HuH-7 (cell line): ENCODE measurements at places on chromosomes 4 and X.

- no peak for DNase-seq
These were observed 106.3 kb downstream of the LINC00632 start for GRCh38 chrX:140815868-140816267.

- no peak for DNase-seq
These were observed 568 bp upstream of the CASP6 start for GRCh38 chr4:109703664-109704361.

- DNase-seq = no peak
These were observed 148.8 kb downstream of the CPEB2 start for GRCh38 chr4:15151033-15151432.

- no peak for DNase-seq
These were observed 105.9 kb downstream of the CT47B1 start for GRCh38 chrX:120769576-120770341.

- no peak for DNase-seq
These were observed 379.7 kb downstream of the TLL1 start for GRCh38 chr4:166252487-166253402.

GRCh38 chrX:100979881-100980607, 10.5 kb downstream of the ARL13A start:
- no peak for DNase-seq

DNA sequence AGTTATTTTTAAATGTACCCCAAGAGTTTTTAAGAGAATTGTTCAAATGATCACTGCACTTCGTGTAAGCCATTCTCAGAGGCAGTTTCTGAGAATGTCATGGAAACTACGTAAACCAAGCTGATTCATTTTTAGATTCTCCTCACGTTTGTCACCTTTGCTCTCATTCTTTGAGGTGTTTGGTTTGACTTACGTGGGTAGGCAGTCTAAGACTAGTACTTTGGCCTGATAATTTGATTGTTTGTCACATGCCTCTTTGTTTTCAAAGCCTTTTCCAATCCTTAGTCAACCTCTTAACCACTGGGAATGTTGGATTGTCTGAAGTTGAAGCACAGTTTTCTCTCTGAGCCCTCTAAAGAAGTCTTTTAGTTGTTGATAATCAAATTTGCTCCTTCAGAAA, 10.5 kb downstream of the SEPTIN11 start:
- DNase-seq = no peak

DNA sequence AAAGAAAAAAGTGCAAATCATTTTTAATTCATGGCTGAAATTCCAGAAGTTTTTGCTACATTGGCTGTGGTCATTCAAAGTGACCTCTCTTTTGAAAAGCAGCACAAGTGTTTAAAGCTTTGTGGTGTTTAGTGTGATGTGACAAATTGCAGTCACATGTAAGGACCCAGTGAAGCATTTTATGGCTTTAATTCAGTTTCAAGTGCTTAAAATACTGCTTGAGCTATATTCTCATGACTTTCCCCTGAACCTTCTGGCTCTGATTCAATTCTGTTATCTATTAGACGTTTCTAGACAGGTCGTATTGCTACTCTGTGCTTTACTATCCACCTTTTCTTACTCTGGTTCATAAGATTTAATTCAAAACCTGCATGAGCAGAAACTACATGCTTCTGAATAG, 105.8 kb downstream of the FAT4 start:
- DNase-seq = no peak

DNA sequence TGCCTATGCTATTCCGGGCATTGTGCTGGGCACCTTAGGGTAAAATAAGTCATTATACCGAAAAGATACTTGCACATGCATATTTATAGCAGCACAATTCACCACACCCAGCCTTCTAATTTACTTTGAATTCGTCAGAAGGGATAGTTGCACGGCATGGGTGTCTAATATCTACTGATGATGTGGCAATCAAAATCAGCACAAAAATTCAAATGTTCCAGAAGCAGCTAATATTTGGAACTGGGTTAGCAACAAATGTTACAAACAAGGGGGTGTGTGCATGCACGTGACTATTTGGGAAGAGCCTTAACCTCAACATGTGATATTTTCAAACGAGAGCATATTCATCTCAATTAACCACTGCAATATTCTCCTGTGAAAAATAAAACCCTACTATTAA, 79.7 kb upstream of the PRSS48 start:
- no peak for DNase-seq

DNA sequence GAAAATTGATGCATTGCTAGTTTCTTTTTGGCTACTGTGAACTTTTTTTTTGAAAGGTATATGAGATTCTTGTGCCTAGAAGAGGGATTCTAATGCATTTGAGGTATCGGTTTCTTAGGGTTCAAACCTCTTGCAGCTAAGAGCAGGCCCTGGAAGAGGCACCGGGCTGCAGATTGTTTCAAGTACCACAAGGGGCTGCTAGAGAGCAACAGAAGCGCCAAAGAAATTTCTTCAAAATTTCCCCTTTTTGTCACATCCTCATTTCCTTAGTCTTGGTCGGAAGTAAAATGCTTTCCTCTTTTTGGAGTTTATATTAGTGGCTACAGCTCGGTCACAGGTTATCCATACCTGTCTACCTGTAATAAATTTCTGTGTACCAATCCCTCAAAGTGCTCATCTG, 89.8 kb downstream of the PDGFRA start:
- DNase-seq = peak; percentile 55

DNA sequence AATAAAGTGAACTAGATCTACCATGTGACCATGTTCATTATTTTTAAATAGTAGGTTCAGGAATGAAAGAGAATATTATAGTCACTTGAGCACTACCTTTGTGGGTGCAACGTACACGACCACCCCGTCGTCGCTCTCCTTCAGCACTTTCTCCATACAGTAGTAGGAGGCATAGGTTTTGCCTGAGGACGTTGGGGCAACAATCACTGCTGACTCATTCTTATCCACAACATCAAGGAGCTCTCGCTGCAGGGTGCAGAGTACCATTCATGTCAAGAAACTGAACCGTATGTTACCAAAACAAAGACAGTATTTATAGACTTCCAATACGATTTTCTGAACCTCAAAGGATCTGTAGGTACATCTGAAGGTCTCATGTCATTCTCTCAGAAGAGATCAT, 44.7 kb downstream of the DDX60 start:
- no peak for DNase-seq

- no peak for DNase-seq
These were observed 16.5 kb downstream of the RNF212 start for GRCh38 chr4:1096841-1097240.

DNA sequence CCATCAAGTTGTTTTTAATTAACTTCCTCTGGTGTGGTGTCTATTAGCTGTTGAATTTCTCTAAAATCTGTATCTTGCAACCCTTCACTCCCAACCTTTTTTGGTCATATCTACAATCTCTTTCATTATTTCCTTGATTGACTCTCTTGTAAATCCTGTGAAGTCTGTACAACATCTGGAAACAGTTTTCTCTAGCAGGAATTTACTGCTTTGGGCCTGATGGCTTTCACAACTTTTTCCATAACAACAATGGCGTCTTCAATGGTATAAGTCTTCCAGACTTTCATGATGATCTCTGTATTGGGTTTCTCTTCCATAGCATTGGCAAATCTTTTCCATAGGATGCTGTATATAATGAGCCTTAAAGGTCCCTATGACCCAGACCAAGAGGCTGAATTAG, 49.0 kb downstream of the TBC1D19 start:
- DNase-seq = no peak

GRCh38 chrX:133796282-133796681, 189.1 kb downstream of the GPC3 start:
- DNase-seq = no peak

DNA sequence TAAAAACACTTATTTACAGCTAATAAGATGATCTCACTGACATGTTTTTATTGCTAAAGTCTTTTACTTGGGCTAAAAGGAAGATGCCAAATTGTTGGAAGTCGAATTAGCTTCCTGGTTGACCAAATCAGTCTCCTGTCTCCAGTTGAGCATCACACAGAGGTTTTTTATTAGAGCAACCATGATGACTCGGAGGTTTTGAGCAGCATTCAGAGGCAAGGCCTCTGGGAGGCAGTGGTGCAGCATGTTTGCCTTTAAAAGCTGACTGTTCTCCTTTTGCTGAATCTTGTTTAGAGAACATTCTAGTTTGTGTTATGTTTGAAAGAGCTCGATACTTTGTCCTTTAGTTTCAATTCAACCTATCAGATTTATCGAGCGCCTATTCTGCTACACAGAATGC, 2.1 kb downstream of the UCHL1 start:
- DNase-seq = peak; percentile 28

DNA sequence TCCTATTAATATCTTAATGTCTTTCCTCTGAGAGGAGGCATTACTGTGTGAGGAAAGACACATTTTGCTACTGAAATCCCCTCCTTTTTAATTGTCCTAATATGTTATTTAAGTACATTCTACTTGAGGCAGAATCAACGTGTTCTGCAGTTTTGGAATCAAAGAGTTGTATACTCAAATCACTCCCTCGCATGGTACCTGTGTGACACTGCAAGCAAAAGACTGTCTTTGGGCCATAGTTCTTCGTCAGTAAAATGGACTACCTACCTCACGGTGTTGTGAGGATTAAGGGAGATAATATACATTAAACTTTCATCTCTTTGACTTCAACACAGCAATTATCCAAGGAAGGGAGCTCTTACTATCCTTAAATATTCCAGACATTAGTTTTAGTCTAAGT, 61.5 kb downstream of the TIGD2 start:
- DNase-seq = no peak

GRCh38 chr4:75555294-75556164, at the start of gene ODAPH:
Gene ODAPH (plus strand): TSS chr4:75556066. CDS start chr4:75556083, 17 bp downstream.
- peak; percentile 22 for DNase-seq

- DNase-seq = no peak
These were observed at the start of gene PLCXD1 for GRCh38 chrX:281166-281999. Gene PLCXD1 (plus strand): TSS chrX:281381. CDS start chrX:284188, 2,807 bp downstream.

DNA sequence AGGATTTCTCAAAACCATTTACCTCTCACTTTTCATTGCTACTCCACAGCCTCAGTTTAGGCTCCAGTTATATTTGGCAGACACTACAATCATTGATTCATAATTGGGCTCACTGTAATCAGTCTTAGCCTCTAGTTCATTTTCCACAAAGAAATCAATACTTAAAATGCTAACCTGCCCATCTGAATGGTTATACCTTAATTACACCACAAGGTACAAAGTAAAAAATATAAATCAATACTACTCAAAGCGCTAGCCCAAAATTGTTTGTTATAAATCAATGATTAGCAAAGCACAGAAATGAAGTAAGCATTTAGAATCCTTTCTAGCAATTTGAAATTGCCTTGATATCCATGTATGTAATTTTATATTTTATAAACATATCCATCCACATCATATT, 222.6 kb upstream of the NDST3 start:
- no peak for DNase-seq

DNA sequence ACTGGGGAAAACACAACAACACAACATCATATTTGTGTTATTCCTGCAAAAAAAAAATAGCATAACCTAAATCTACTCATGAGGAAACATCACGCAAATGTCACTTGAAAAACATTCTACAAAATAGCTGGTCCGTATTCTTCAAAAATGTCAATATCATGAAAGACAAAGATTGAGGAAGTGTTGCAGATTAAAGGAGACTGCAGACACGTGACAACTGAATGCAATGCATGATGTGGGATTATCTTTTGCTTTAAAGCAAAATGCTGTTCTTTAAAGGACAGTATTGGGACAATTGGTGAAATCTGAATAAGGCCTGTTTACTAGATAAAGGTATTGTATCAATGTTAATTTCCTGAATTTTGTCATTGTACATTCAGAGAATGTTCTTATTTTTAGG, 157.7 kb downstream of the SMIM20 start:
- DNase-seq = no peak

DNA sequence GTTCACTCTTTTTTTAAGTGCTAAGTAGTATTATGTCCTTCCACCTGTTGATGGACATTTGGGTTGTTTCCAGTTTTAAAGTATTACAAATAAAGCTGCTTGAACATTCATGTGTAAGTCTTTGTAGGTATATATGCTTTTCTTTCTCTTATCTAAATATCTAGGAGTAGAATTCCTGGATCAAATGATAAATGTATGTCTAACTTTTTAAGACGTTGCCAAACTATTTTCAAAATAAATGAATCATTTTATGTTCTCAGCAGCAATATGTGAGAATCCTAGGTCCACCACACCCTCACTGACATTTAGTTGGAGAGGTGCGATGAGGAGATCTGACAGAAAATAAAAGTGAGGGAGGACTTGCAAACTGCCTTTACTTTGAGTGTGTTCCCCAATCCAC, 291.7 kb upstream of the UGT8 start:
- DNase-seq = no peak

GRCh38 chrX:45794323-45794994, 593.8 kb upstream of the DIPK2B start:
- no peak for DNase-seq

GRCh38 chr4:78627046-78627965, 75.7 kb downstream of the ANXA3 start:
- no peak for DNase-seq

- DNase-seq = no peak
These were observed 556 bp upstream of the SMARCA5 start for GRCh38 chr4:143512978-143513313.

GRCh38 chr4:119647558-119647957, 19.0 kb upstream of the PDE5A start:
- DNase-seq = no peak

- no peak for DNase-seq
These were observed 121.0 kb downstream of the ARHGAP24 start for GRCh38 chr4:85595796-85596559.

DNA sequence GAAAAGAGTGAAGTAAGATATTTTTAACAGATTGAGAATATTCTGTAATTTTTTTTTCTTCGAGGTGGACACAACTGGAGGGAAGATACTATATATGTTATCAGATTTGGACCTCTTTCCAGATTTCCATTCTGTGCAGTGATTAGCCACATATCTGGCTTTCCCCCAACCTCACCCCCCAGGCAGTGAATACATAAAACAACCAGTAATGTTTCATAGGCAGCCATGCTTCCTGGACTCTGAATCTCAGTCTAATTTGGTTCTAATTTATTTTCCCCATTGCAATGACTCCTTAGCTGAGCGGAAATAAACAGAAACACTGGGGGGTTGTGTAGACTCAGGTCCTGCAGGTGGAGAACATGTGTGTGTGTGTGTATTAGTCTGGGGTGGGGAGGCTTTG, 226.5 kb downstream of the FBXW7 start:
- no peak for DNase-seq

DNA sequence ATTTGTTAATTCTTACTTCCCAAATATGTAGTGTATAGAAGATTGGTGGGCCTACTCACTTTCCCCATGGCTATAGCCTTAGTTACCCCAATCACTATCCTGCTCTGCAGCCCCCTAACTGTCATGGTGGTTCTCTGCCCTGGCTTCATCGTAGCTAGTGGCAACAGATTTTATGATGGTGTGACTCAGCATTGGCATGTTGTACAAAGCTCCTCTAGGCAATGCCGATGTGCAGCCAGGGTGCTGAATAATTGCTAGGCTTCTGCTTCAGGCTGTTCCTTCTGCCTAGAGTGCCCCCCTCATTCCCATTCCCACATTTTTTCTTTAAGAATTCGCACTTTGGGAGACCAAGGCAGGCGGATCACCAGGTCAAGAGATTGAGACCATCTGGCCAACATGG, 35.2 kb downstream of the AFF2 start:
- no peak for DNase-seq
